ENCODE measurements at places on chromosomes 16 and 17.
A peak's percentile ranks its signal among the peaks of the same experiment; 100 is the strongest.

DNA sequence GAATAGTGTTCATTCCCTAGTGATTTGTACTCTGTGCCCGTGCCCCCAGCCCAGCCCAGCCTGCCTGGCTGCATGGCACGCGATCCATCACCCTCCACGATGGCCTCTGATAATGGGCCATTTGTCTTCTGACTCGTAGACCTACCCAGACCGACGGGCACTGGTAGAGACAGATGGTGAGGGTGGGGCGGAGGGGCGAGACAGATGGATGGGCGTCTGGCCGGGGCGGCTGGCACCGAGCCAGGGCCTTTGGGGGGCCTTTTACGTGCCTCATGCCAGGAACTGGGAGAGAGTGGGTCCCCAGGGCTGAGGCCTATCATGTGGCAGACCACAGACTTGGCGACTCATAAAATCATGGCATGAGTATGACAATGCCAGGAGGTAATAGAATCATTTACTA lies 25.4 kb downstream of the CRHR1 start:
- no peak overlapping the region for H3K4me3 ChIP-seq
- no peaks in the 10 kb centered on the region for H3K36me3 ChIP-seq
- H3K27me3 ChIP-seq, result no peaks in the 10 kb centered on the region
- peaks cover 5% of the 10 kb centered on the region for H3K4me1 ChIP-seq
- no peak for DNase-seq
- no peak overlapping the region for H3K27ac ChIP-seq

- no peak overlapping the region for H3K4me3 ChIP-seq
- H3K27me3 ChIP-seq, result no peaks in the 10 kb centered on the region
- no peaks in the 10 kb centered on the region for H3K4me1 ChIP-seq
- H3K36me3 ChIP-seq, result no peaks in the 10 kb centered on the region
Observed at GRCh38 chr16:75064403-75065148, 52.0 kb downstream of the LDHD start.

DNA sequence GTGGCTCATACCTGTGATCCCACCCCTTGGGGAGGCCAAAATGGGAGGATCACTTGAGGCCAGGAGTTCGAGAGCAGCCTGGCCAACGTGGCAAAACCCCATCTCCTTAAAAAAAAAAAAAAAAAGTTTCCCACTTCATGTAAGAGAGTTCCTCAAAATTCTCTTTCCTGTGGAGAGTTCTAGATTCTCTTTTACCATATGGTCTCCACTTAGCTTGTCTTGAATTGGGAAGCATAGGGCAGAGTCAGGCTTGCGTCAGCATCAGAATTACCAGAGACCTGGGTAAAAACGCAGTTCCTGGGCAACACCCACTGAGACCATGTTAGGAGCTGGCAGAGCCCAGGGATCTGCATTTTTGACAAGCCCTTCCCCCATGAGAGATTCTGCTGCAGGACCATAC lies 158.4 kb downstream of the CCDC182 start:
- peak overlapping the region; percentile 75 for H3K27ac ChIP-seq
- H3K4me3 ChIP-seq, result no peak overlapping the region
- H3K36me3 ChIP-seq, result no peaks in the 10 kb centered on the region
- peaks cover 56% of the 10 kb centered on the region for H3K4me1 ChIP-seq
- DNase-seq, result no peak
- H3K27me3 ChIP-seq, result no peaks in the 10 kb centered on the region

DNA sequence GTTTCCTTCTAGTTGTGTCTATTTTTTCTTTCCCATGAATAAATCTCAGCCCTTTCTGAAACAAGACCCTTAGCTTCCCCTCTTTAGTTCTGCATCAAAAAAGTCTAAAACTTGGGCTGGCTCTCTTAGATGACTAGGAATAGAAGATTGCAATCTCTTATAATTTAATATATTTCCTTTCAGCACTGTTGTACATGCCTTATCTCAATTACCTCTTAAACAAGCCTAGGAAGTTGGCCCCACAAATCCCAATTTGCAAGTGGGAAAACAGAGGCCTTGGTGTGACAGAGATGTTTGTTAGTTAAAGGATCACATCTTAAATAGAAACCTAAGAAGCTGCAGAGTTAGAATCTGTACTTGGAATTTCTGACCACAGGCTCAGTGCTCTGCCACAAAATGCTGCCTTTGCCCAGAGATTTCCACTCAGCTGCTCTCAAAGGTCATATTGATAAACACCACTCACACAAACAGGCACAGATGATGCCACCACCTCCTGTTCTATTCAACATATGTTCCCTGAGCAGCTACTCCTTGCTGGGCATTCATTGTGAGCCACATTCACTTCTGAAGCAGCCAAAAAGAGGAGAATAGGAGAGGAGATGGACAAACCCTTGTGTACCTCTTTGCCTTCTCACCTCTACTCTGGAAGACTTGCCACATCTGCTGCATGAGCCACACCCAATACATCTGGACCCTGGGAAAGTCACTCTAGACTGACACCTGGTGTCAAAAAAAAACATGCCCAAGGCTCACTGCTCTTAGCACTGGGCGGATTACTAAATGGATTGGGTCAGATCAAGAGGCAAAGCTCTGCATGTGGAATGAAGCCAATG lies 5.5 kb downstream of the CCDC182 start:
- H3K36me3 ChIP-seq, result no peaks in the 10 kb centered on the region
- H3K27me3 ChIP-seq, result no peaks in the 10 kb centered on the region
- DNase-seq, result no peak
- H3K4me1 ChIP-seq, result no peaks in the 10 kb centered on the region
- H3K27ac ChIP-seq, result no peak overlapping the region

DNA sequence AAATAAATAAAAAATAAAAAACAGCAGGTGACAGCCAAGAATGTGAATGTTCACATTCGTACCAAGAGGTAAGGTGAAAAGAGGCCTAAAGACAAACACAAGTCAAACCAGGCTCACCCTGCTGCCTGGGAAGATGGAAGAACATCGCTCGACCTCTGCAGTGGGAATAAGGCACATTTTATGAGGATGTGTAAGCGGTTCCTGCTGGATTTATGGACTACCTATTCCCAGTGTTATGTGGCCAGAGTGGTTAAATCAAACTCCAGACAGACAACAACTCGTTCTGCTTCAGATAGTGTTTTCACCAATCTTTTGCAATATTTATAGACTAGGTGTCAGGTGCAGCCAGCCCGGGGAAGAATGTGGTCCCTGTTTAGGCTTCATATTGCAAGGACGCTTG lies 215.0 kb upstream of the HSBP1 start:
- no peak for DNase-seq
- no peak overlapping the region for H3K27ac ChIP-seq
- no peaks in the 10 kb centered on the region for H3K4me1 ChIP-seq
- H3K27me3 ChIP-seq, result no peaks in the 10 kb centered on the region

GRCh38 chr16:11670171-11671131 lies 2.2 kb downstream of the SNN start:
- DNase-seq, result no peak
- peak overlapping the region; percentile 82 for H3K27ac ChIP-seq
- peak overlapping the region; percentile 95 for H3K4me3 ChIP-seq
- H3K36me3 ChIP-seq, result no peaks in the 10 kb centered on the region

- DNase-seq, result no peak
- H3K4me1 ChIP-seq, result no peaks in the 10 kb centered on the region
- no peaks in the 10 kb centered on the region for H3K36me3 ChIP-seq
- no peaks in the 10 kb centered on the region for H3K27me3 ChIP-seq
Observed at GRCh38 chr16:14455573-14455972, 174.5 kb downstream of the PARN start.

GRCh38 chr17:42879596-42879985 lies 21.0 kb upstream of the G6PC1 start:
- no peak overlapping the region for H3K27ac ChIP-seq
- no peaks in the 10 kb centered on the region for H3K27me3 ChIP-seq
- DNase-seq, result no peak
- H3K4me1 ChIP-seq, result no peaks in the 10 kb centered on the region
- no peaks in the 10 kb centered on the region for H3K36me3 ChIP-seq
- H3K4me3 ChIP-seq, result no peak overlapping the region

GRCh38 chr17:50263331-50264262 lies 10.7 kb upstream of the TMEM92 start:
- no peaks in the 10 kb centered on the region for H3K36me3 ChIP-seq
- peaks cover 34% of the 10 kb centered on the region for H3K4me1 ChIP-seq
- no peak for DNase-seq
- no peak overlapping the region for H3K4me3 ChIP-seq
- H3K27ac ChIP-seq, result no peak overlapping the region

GRCh38 chr16:3215601-3216262 lies 19.2 kb downstream of the ZNF200 start:
- no peak overlapping the region for H3K27ac ChIP-seq
- DNase-seq, result no peak
- H3K4me3 ChIP-seq, result no peak overlapping the region

DNA sequence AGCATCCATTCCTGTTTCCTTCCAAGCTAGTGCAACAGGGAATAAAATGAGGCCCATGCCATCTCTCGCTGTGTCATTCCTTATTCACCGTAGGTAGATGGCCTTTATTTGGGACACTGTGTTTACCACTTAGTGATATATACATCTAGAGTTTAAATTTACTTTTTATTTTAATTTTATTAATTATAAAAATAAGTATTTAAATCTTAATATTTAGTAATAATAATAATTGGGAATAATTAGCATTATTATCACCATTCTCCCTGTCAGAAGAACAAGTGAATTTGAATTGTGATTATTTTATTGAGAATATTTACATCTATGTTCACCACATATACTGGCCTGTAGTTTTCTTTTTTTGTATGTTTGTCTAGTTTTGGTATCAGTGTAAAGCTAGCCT lies 692.9 kb upstream of the KIF2B start:
- H3K27me3 ChIP-seq, result no peaks in the 10 kb centered on the region
- DNase-seq, result no peak
- no peaks in the 10 kb centered on the region for H3K36me3 ChIP-seq
- no peak overlapping the region for H3K27ac ChIP-seq
- no peaks in the 10 kb centered on the region for H3K4me1 ChIP-seq
- no peak overlapping the region for H3K4me3 ChIP-seq

GRCh38 chr17:28755486-28755885 lies 11.7 kb downstream of the TRAF4 start:
- H3K27ac ChIP-seq, result no peak overlapping the region
- no peaks in the 10 kb centered on the region for H3K27me3 ChIP-seq
- no peak overlapping the region for H3K4me3 ChIP-seq
- no peak for DNase-seq

GRCh38 chr17:74303305-74303704 lies 22.7 kb upstream of the KIF19 start:
- no peak overlapping the region for H3K4me3 ChIP-seq
- H3K36me3 ChIP-seq, result no peaks in the 10 kb centered on the region
- no peaks in the 10 kb centered on the region for H3K27me3 ChIP-seq
- H3K27ac ChIP-seq, result no peak overlapping the region
- H3K4me1 ChIP-seq, result no peaks in the 10 kb centered on the region
- DNase-seq, result no peak

GRCh38 chr16:87288753-87289362 lies 28.3 kb downstream of the C16orf95 start:
- no peak overlapping the region for H3K4me3 ChIP-seq
- no peaks in the 10 kb centered on the region for H3K27me3 ChIP-seq
- H3K36me3 ChIP-seq, result no peaks in the 10 kb centered on the region

DNA sequence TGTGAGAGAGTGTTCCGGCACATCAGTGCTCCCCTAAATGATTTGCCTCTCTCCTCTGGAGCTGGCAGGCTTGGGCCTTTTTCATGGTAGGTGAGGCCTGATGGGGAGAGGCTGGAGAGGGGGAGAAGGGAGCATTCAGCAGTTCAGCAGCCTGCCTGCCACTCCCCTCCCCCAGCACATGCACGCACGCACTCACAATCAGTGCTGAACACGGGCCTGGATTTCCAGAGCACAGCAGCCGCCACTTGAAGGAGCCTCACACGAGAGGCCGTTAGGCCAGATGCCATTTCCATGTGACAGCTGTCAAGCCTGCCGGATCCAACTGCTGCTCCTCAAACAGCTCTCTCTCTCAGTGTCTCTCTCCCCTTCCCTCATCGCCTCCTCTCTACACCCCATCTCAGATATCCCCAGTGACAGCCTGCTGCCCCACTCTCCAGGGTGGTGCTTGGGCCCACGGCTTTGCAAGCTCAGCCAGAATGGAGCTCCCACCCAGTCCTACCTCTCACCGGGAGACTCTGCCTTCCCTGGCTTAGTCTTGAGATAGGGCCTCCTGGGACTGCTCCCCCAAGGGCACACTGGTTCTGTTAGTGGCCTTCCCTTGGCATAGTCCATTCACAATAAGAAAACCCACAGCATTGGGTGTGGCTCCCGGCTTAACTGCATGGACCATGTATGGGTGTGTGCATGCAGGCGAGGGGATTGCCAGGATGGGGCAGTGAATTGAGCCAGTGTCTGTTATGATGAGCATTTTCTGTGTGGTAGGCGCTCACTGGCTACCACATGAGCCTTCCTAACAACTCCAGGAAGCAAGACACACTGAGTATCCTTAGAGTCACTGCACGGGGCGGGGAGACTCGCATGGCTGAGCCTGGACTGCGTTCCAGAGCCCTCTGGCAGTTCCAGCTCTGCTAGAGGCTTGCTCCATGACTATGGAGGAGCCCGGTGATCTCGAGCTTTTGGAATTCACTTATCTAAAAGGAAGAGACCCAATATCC lies 226.2 kb downstream of the CCDC182 start:
- no peaks in the 10 kb centered on the region for H3K27me3 ChIP-seq
- DNase-seq, result no peak
- H3K4me1 ChIP-seq, result peaks cover 9% of the 10 kb centered on the region
- no peak overlapping the region for H3K27ac ChIP-seq

GRCh38 chr16:4217204-4218131 lies 24.4 kb downstream of the SRL start:
- H3K36me3 ChIP-seq, result no peaks in the 10 kb centered on the region
- peak overlapping the region; percentile 11 for H3K27ac ChIP-seq
- H3K4me1 ChIP-seq, result peaks cover 50% of the 10 kb centered on the region
- H3K27me3 ChIP-seq, result no peaks in the 10 kb centered on the region
- no peak overlapping the region for H3K4me3 ChIP-seq

DNA sequence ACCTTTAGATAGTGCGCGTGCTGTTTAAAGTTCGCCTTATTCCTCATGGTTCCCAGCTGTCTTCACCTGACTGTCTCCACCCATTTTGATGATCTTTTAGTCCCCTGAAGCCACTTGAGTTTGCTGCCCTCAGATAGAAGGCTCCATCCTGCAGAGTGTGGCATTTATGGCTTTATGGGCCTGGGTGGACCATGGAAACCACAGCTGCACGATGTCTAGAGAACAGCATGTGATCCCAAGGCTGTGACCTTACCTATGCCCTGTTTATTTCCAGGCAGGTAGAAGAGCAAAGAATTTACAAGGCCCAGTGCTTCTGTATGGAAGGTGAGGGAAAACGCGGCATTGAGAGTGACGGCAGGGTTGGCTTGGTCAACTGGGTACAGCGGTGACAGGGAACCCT lies 356.9 kb downstream of the SLC39A11 start:
- no peak overlapping the region for H3K27ac ChIP-seq
- H3K4me3 ChIP-seq, result no peak overlapping the region
- H3K4me1 ChIP-seq, result no peaks in the 10 kb centered on the region
- no peaks in the 10 kb centered on the region for H3K27me3 ChIP-seq
- no peak for DNase-seq
- peaks cover 7% of the 10 kb centered on the region for H3K36me3 ChIP-seq

GRCh38 chr16:57732714-57733113 lies 2.9 kb upstream of the KATNB1 start:
- no peak for DNase-seq
- peaks cover 7% of the 10 kb centered on the region for H3K4me1 ChIP-seq
- no peaks in the 10 kb centered on the region for H3K36me3 ChIP-seq
- H3K27me3 ChIP-seq, result no peaks in the 10 kb centered on the region

- H3K27me3 ChIP-seq, result no peaks in the 10 kb centered on the region
- no peak overlapping the region for H3K4me3 ChIP-seq
- H3K4me1 ChIP-seq, result no peaks in the 10 kb centered on the region
Observed at GRCh38 chr17:61583242-61583641, 7.8 kb downstream of the NACA2 start.

Measured in thoracic aorta (tissue), 2 donors.